ENCODE measurements at places on chromosomes 2 and 18.

- DNase-seq = no peak
Observed at GRCh38 chr2:121257480-121257840, 27.5 kb downstream of the TFCP2L1 start.

DNA sequence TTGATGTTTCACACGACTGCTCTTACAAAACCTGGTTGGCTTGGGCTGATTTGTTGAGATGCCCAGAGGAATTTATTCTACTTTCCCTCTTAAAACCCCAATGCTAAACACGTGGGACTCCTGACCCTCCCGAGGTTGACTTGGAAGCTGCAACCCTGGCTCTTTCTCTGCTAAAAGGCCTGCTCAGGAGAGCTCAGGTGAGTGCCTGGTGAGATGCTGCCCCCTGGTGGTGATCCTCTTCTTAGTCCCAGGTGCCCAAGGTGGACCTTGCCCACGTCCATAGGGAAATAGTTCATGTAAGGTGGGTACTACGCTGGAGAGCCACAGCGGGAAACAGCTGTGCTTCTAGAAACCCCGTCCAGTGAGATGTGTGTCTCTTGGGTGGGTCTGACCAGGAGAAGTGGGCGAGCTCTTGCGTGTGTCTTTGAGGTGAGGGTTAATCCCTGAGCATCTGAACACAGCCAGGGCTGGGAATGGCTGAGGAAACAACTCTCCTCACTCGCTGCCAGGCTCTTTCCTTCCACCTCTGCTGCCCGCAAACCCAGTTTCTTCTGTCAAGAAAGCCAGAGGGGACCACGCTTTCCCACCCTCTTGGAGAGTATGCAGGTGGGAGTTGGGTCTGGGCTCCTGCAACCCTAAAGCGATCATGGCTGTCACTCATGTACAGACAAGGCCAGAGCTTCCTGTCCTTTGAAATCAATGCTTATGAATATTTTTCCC is 25.5 kb upstream of the PXDN start:
- DNase-seq = peak; percentile 42

DNA sequence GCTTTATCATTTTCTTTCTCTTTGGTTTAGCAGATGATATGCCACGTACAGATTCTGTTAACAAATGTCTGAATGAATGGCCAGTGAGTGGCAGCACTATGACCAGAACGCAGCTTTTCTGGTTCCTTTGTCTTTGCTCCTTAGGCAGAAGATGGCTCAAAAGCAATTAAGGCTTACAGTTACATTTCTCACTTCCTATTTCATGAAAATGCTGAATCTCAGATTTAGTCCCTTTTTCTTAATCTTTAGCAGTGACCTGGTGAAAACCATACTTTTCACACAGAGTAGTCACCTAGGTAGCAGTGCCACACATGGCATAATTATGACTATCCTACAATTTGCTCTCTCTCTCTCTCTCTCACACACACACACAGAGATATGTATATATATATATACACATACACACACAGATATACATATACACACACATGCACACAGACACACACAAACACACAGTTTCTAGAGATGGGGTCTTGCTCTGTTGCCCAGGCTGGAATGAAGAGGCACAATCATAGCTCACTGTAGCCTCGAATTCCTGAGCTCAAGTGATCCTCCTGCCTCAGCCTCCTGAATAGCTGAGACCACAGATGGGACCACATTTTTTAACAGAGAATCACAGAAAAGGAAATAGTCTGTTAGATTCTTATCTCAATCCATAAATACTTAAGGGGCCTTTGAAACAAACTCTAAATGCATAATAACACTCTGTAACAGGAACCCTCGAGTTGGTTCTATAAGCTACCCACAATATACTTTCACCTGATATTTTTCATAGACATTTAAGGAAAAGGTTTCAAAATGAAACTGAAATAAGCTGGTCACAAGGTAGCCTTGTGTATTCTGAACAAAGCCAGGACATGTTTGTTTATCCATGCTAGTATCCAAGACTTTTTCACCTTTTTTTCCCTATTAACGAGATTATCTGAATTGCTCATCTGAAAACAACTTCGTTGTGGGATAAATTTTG is 11.6 kb downstream of the PDE6D start:
- no peak for DNase-seq

DNA sequence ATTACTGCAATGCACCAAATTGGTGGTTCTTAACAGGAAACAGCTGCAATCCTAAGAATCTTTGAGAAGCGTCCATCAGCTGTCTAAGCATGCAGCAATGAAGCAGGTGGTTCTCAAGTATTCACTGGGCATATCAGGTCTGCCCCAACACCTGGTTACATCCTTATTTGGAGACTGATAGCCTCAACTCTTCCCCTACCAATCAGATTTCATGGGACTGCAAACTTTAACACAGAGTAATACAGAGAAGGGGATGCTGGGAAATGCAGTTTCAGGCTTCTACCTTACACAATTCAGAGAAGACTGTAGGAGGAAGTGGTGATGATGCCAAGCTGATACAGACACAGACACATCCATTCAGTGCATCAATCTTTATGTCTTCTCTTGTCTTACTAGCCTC is 240.5 kb downstream of the BCL2 start:
- peak; percentile 14 for DNase-seq

- DNase-seq = no peak
Observed at GRCh38 chr2:199433204-199433832, 24.4 kb downstream of the SATB2 start.

DNA sequence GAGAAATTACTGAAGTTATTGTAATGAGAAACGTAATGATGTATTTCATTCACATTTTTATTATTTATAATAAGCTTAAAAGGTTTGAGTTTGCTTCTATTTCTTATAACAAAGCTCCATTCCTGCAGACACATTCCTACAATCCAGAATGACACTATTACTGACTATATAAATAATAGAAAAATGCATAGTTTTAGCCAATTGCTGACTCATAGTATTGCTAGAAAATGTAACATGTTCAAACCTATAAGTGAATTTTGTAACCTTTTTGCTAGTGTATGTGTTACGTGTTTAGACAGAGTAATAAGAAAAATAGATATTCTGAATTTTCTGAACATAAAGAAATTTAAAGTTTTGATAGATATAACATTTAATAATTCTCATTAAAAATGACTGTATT is 9.3 kb upstream of the VWC2L start:
- DNase-seq = no peak
